ENCODE measurements at places on chromosomes 13 and 19.

GRCh38 chr13:32911506-32911905, 104.7 kb upstream of the KL start:
- DNase-seq, result no peak

- no peak for DNase-seq
These were observed 98.9 kb downstream of the TNFSF13B start for GRCh38 chr13:108368250-108368905.

DNA sequence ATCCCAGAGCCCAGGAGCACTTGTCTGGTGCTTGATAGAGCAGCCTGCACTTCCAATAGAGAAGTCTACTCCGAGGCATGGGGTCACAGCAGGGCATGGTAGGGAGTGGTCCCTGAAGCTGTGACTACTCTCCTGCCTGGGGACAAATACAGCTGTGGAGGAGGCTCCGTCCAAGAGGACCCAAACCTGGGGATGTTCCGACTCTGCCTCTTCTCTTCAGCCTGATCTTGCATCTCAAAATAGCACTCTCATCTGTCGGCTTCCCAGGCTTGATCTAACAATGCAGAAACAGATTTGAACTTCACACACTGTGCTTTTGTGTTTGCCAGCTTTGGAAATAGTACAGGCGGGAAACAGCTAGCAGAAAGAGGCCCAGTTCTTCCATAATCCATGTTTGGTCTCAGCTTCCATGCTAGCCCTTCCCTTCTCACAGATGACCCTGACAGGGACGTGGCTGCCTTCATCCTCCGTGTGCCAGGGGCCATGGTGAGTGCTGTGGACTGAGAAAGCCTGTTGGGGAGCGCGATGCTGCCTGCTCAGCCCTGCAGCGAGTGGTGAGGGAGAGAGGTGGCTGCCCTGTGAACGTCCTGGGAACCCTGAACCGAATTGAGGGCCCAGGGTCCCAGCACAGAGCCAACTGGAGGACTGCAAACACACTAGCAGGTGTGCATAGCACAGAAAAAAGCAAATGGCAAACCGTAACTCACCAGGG, 150.3 kb upstream of the GPR12 start:
- DNase-seq, result no peak

GRCh38 chr13:30004204-30004603, 153.8 kb upstream of the UBL3 start:
- DNase-seq, result no peak

DNA sequence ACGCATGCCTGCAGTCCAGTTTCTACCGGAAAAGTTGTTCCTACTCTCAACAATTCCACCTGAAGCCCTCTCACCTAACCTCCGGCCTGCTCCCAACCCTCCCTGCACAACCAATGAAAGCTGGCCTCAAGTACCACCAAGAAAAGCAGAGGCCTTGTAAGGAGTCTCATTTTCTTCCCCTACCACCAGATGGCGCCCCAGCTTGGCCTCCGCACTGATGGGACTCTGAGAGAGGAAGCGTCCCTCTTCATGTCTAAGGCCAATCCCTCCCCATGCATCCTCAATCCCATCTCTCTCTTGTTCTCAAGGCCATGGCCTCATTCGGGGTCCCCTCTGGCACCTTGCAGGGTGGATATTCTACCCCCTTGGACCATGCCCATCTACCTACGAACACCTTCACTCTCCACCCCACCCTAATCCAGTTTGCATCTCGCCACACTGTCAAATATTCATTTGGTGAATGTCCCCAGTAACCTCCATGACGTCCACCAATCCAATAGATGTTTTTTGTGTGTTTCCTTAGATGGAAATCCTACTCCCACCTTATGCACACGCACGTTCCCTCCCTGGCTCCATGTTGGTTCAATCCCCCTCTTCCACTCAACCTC, 412.8 kb downstream of the ZNF536 start:
- DNase-seq, result peak; percentile 18

DNA sequence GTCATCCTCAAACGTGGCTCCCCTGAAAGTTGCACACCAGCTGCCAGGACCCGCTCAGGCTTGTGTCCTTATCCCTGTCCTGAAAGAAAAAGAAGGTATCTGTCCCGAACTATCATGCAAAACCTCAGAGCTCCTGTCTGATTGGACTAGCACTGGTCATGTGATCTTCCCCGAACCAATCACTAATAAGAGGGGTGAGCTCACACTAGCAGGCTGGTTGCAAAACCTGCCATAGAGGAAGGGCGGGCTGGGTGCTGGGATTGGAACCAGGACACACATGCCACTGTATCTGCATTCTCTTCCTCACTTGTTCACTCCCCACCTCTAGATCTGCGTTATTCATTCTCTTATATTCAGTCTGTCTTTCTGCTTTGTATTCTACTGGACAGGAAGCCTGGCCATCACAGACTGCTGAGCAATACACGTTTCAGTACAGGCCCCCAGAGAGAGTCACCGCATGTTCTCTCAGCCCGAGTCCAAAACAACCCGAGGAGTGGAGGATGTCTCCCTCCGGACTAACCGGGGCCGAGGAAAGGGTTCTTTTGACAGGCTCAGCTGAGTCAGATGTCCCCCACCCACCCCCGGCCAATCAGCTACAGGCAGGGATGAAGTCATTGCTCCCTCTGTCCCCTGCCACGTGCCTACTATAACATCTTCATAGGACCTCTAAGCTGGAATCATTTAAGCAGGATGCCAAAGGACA, 97.7 kb downstream of the SIPA1L3 start:
- DNase-seq, result peak; percentile 61

- peak; percentile 59 for DNase-seq
These were observed 7.5 kb upstream of the ARHGEF18 start for GRCh38 chr19:7340959-7341837.

DNA sequence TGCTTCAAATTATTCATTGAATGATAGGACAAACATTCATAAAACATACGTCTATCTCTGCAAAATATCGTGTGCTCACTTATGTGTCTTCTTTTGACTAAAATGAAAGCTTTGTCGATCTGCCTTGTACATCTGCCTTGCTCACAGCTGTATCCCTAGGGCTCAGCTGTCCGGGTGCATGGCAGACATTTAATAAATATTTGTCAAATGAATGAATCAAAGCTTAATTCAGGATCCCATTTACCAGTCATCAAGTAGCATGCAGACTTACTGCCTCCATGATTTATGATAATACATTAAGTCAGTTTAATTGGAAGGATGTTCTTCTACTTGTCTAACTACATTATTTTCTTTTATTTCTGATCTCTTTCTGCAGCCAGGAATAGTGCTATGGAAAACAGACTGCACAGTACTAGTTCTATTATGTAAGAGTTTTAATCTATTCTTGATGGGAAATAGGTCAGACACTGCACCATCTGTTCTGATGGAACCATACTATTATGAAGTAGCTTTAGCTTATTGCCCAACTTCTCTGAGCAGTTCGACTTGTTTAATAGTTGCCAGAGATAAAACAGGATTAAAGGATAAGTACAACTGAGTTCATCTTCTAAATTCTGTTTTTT, 13.2 kb downstream of the SLC46A3 start:
- DNase-seq, result no peak

DNA sequence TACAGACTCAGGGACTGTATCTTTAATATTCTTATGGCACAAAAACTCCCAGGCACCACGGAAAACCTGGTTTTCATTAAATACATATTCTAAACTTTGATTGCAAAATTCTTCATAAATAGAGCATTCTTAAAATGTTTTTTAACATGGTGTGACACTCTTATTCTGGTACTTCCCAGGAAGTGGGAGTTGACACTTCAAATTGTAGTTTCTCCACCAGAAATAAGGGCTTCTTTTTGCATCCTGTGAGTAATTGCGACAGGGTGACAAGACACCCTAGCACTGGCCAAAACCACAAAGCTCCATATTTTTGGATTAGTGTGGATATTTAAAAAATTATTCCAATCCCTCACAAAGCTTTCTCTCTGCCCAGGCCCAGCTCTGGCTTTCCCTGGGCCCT, 43.6 kb upstream of the MTIF3 start:
- no peak for DNase-seq

- DNase-seq, result no peak
These were observed 810.2 kb downstream of the UQCRFS1 start for GRCh38 chr19:28402701-28403290.

- DNase-seq, result no peak
These were observed 332 bp downstream of the IRGQ start for GRCh38 chr19:43595605-43595998.

DNA sequence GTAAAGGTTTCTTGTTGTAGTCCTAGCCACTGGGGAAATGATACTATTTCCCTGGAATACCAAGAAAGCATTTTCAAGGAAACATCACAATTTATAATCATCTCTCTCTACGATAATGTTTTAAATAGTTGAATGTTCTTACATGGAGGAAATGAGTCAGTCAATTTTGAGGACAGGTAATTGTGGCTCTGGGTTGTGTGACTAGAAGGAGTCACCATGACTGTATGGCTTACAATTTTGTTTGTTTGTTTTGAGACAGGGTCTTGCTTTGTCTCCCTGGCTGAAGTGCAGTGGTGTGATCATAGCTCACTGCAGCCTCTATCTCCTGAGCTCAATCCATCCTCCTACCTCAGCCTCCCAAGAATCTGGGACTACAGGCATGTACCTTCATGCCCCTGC, 47.4 kb downstream of the COG3 start:
- no peak for DNase-seq

DNA sequence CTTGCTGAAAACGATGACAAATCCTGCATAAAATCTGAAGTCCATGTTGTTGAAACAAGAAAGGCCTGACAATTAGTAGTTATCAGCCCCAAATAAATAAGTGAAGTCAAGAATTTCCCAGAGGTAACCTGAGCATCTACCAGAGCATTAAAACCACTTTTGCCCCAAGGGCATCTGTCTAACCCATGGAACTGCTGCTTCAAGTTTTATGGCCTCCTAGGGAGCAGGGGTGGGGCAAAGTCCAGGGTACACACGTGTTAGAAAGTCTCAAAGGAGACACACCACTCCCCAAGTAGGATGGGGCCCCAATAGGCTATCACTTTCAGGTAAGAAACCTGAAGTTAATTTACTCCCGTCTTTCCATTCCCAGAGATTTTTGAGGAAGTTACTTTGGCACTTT, 81.1 kb downstream of the CACNA1A start:
- DNase-seq, result no peak

GRCh38 chr13:113150550-113151365, 7.7 kb upstream of the PROZ start:
- no peak for DNase-seq

- DNase-seq, result no peak
These were observed 80.3 kb downstream of the STARD13 start for GRCh38 chr13:33205224-33205623.

GRCh38 chr19:19602136-19602712, 16.3 kb downstream of the PBX4 start:
- DNase-seq, result no peak

- DNase-seq, result no peak
These were observed 221.2 kb downstream of the ZNF536 start for GRCh38 chr19:30593356-30593755.
